Left lobe of liver (tissue), 2 donors: ENCODE measurements at places on chromosomes 4 and X. TPM values are rescaled to one million over a fixed set of nuclear protein-coding genes. Genes with fewer than 3 reads are reported as not detected.

The ATP7A gene
- total RNA-seq, result 2.3 TPM

The TRPC5OS gene
- not detected for total RNA-seq

DNA sequence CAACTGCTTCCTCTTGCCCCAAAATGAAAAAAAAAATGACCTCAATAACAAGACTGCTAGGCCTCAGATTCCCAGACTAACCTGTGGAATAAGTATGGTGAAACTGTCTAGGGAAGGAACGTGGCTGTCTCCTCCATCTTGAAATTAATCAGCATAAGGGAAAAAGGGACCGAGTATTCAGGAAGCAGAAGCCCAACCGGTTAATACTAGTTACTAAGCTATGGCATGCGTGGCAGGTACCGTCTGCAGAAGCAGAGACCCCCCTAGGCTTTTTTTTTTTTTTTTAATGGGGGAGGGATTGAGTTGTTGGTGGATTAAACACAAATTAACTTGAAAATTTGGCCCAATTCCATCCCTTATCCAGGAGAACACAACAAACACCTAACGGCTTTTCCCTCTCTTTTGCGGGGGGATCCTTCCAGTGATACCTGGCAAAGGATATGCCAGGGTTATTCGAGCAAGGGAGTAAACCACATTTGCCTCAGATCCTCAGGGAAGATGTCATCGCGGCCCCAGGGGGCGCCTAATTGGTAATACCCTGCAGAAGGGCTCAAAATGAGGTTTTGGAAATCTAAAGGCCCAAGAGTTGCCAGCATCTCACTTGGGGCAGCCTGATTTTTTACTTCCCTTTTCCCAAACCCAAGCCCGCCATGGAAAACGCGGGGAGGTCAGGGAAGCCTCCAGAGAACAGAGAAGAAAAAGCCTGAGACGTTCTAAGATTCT is 893 bp downstream of the RLIM start:
- DNase-seq, result no peak

DNA sequence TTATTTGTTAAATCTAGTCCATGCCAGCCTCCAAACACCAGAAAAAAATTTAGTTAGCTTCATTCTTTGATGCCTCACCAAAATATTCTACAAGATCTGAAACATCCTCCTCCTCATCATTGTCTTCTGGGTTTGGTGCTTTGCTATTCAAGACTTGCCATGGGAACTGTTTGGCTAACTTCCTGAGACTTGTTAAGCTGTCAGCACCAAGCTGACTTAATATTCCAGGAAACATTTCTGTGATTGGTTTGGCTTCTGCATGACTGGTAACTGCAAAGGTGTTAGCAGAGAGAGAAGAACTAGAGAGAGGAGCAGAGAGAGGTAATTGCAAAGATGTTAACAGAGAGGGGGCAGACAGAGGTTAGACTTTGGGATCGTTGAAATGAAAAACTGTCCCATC is 101.3 kb downstream of the PALLD start:
- no peak for DNase-seq

DNA sequence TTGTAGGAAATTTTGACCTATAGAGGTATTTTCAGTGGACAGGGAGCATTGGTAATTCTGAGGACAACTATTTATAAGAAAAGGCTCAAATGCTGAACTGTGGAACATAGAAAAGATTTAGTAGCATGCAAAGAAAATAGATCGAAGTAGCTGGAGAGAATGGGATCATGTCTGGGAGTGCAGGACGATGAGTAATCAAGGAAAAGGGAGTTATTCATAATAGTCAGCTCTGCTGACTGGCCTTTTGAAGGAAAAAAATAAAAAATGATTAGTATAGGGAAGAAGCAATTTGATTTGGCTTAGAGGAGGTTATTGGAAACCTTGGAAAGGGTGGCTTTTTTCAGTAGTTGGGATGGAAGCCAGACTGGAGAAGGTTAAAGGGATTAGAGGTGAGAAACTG is 22.9 kb upstream of the ANK2 start:
- no peak for DNase-seq

DNA sequence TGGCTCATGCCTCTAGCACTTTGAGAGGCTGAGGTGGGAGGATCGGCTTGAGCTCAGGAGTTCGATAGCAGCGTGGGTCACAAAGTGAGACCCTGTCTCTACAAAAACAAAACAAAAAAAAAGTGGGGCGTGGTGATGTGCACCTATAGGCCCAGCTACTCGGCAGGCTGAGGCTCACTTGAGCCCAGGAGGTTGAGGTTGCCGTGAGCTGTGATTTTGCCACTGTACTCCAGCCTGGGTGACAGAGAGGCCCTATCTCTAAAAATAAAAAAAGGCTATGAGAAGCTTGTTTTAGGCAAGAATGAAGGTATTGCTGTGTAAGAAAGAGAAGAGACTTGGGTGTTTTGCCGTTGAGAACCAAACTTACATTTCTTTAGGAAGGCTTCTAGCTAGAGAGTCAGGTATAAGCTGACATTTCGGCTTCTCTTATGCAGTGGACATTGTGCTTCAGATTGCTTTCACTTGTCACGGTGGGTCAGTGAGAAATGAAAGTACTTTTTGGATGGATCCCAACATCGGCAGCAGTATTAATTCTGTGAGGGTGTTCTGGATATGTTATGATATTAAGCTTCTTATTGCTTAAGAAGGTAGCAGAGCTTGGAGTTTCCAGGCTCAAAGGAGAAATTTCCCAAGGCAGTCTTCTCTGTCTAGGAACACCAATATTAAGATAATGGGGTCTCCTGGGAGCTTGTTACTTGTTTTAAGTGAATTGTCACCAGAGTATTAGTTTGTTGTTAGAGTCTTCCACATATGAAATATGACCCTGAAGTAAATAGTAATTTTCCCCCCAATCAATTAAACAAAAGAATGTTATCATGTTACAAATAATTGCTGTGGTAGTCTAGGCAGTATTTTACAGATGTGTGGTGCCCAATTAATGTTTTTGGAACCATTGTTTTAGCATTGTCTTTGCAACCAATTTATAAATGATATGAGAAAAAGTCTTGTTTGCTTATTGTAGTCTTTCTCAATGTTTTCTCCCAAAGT is 17.6 kb downstream of the TMEM131L start:
- no peak for DNase-seq

DNA sequence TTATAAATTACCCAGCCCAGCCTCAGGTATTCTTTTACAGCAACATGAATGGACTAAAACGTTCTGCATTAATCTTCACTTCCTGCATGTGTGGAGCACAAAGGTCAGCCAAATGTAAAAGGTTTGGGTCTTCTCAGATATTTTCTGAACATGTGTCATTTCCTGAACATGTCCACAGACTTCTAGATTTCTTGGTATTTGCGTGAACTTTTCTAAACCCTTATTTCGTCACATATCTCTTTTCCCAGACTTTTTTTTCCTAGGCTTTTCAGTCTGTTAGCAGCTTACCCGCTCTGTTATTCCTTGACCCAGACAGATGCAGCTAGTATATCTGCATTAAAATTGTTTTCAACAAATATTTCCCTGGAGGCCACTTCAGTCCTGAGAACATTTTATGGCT is 57.3 kb upstream of the USP51 start:
- no peak for DNase-seq

- DNase-seq, result no peak
Measured at GRCh38 chr4:60657041-60657440, 543.1 kb upstream of the ADGRL3 start.
